ENCODE measurements at places on chromosomes 12 and 14.

DNA sequence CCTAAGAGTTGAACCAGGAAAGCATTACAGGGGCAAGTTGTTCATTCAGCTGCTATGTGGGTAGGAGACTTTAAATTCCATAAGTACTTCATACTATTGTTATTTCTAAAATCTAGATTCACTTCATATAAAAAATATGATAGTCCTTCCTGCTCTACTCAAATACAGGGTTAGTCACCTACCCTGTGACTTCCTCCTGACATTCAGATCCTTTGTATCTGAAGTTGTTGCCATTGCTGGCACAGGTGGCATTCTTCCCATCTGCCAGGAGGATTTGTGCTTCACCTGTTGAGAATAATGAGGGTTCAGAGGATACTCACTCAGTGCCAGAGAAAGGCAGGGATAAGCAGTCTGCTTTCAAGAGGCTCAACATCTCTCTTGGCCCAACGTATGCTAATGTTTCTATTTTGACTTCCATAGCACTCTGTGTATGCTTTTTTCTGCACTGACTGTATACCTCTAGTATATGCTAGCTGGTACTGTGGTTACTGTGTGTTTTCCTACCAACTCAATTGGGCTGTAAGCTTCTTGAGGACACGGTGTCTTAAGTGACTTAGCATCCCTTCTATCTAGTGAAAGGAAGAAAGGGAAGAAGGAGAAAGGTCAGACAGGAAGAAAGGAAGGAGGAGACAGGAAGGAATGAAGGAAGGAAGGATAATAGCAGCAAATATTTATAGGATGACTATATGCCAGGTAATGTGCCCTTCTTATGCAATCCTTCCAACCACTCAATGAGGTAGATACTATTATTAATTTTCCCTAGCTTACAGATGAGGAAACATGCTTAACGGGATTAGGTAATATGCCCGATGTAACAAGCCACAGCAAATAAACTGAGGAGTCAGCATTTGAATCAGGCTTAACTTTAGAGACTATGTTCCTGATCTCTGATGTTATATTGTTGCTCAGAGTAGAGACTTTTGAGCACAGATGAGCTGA, 38.5 kb upstream of the FGF6 start:
- no peak for DNase-seq

DNA sequence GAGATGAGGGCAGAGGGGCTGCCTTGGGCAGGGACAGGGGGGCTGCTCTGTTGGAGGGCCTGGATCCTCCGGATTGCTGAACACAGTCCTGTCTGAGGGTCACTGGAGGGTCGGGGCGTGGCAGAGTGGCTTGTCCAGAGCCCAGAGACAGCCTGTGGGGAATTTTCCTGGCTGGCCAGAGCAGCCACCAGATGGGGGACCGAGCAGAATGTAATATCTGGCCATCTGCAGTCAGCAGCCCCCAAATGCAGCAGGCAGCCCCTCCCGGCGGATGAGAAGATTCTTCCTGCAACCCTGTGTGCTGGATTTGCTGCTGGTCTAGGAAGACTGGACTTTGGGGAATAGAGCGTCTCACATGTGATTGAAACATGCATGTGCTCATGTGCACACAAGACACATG, 23.3 kb upstream of the NOS1 start:
- no peak for DNase-seq

DNA sequence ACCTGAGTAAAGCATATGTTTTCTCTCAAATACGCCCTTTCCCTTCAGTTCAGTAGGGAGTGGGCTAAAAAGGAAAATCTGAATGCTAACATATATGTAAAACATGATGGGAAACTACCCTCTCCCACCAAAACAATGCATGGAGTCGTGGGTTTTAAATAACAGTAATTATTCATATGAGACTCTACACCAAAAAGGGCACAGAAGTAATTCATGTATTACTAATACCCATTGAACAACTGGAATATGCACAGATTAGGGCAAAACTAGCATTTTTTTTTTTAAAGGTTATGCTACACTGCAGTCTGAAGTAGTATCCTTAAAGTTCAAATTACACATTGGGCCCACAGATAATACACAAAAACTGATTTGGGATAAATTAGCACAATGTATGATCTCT, 8.1 kb upstream of the ARID2 start:
- no peak for DNase-seq

- no peak for DNase-seq
These were observed 4.0 kb downstream of the NUDT14 start for GRCh38 chr14:105177082-105177481.

GRCh38 chr14:43313719-43314118, 1193.4 kb downstream of the FSCB start:
- DNase-seq = no peak
